ENCODE measurements at places on chromosomes 12 and 14.

- no peak for DNase-seq
Observed at GRCh38 chr14:70748422-70748821, 60.9 kb downstream of the MAP3K9 start.

- DNase-seq: no peak
Observed at GRCh38 chr12:114673169-114673833, 10.7 kb downstream of the TBX3 start.

DNA sequence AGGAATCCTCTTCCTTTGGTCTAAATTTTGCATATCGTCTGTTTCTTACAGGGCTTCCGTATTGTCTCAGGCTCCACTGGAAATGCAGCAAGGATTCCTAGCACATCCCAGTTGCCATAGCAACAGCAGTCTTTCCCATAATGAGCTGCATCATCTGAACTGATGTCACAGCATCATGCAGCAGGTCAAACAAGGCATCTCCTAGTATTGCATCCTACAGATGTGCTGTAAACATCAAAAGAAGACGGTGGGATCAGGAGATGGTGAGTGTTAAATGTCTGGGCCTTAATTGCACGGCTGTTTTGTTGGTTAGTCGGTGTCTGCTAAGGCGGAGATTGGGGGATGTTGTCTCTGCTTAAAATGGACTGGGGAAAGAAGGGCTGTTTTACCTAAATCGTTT is at the start of gene AKAP6:
TSS of gene AKAP6 (plus strand) at position 153 of the 400 bp plus-strand sequence. CDS start 104,196 bp downstream, outside the sequence.
- peak; percentile 64 for DNase-seq

- DNase-seq: no peak
Observed at GRCh38 chr12:115060477-115061168, 376.6 kb upstream of the TBX3 start.

DNA sequence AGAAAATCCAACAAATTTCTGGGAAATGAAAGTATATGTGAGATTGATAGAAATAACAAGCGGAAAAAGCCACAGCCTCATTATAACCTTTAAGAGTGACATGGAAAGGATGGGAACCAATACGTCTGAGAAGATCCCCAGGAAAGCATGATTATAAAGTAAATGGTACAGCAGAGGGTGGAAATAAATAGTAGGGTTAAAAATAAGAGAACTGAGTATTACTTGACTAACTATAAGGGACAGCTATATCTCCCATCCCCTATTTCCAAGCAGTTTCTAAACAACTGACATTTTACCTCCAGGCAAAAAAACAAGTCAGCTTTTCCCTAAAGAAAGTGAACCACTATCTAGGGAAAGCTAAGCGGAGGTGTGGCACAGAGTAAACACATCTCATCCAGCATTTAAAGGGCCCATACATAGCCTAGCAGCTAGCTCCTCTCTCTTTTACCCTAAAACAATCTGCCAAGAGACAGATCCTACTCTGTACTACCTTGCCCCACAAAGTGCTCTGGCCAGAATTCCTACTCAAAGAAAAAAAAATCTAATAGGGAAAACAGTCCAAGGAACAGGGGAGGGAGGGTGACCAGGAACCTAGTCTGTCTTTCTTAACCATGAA is 11.2 kb downstream of the OSBPL8 start:
- DNase-seq: no peak
